Colonic mucosa (tissue), 4 donors: ENCODE measurements at places on chromosomes 4 and X.

GRCh38 chr4:86831262-86832130 lies 17.7 kb downstream of the SLC10A6 start:
- no peak for DNase-seq

- DNase-seq, result no peak
Observed at GRCh38 chrX:101430457-101431078, 22.5 kb downstream of the HNRNPH2 start.

GRCh38 chr4:76470064-76470463 lies 35.0 kb downstream of the SHROOM3 start:
- no peak for DNase-seq

DNA sequence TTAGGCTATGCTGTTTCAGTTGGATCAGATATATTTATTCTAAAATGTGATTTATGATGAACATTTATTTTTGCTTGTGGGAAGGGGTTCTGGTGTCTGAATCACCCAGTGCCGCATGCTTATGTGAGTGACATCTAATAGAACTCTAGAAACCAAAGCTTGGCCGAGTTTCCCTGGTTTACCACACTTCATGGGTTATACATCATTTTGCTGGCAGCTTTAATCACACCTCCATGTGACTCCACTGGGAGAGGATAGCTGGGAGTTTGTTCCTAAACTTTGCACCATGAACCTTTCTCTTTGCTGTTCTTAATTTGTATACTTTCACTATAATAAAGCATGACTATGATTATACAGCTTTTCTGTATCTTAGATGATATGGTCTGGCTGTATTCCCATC lies 382.9 kb downstream of the INPP4B start:
- no peak for DNase-seq

GRCh38 chrX:140092121-140092520 lies 126.8 kb upstream of the CXorf66 start:
- DNase-seq, result no peak

DNA sequence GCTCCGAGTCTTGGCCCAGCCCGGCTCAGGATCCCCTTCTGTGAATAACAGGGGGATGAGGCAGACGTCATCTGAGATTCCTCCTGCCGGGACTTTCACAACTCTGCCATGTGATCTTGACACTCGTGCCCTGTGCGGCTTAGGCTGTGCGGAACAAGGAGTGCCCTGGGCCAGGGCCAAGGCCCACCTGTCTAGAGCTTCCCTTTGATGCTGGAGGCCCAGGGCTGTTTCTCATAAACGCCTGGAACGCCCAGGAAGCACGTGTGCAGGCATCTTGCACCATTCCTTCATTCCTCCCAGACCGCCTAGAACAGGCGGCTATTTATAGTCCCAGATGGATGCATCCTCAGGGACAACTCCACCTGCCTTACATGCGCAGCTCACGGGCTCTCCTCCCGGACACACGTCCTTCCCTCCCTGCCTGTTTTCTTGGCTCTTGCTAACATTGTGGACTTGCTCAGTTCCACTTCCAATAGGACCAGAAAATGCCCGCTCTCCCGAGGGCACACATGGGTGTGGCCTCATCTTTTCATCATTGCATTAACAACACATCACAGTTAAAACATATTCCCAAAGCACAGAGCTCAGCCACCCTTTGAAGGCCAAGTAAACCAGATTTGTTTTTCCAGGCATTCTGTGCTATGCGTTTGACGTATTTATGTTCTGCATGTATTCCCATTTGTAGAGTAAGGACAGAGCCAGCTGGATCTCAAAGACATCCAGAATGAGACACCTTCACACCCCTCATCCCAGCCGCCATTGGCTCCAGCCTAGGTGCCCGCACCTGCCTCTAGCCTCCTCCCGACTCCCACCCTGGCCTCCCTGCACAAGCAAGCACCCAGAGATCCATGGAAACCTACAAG lies 57.2 kb downstream of the ABLIM2 start:
- DNase-seq, result peak; percentile 85

DNA sequence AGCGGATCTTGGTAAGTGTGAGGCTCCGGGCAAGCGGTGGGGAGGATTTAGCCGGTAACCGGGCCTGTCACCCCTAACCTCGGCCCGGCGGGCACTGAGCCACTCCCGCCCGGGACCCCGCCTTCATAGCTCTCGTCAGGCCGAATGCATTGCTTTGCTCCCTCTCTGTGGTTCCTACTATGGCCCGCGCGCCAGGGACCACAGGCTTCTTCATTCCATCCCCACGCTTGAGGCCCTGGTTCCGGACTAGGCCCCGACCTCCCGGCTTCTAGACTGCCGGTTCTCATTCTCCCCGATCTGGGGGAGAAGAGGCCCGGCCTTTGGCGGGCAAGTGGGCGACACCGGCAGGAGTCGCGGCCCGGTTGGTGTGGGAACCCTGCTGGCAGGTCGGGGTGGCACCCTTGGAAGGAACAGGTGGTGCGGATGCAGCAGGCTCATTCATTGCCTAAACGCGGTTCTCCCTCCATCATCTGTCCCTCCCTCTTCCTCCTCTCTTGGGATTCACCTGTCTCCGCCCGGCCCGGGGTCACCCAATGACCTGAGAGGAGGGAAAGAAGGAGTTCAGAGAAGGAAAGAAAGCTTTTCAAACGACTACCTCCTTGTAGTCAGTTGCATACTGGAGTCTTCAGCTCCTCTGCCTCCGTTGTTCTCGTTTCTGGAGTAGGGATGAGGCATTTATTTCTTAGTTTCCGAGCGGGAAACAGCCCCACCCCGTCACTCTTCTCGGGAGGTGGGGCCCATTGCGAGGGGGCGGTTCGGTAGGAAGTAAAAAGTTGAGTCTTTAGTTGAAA lies at the start of gene NDUFC1:
TSS of gene NDUFC1 (minus strand) at position 657 of the 791 bp plus-strand sequence. CDS start 6,679 bp downstream, outside the sequence.
- DNase-seq, result peak; percentile 76

GRCh38 chr4:152778656-152779512 lies 646 bp downstream of the TIGD4 start:
- peak; percentile 50 for DNase-seq

DNA sequence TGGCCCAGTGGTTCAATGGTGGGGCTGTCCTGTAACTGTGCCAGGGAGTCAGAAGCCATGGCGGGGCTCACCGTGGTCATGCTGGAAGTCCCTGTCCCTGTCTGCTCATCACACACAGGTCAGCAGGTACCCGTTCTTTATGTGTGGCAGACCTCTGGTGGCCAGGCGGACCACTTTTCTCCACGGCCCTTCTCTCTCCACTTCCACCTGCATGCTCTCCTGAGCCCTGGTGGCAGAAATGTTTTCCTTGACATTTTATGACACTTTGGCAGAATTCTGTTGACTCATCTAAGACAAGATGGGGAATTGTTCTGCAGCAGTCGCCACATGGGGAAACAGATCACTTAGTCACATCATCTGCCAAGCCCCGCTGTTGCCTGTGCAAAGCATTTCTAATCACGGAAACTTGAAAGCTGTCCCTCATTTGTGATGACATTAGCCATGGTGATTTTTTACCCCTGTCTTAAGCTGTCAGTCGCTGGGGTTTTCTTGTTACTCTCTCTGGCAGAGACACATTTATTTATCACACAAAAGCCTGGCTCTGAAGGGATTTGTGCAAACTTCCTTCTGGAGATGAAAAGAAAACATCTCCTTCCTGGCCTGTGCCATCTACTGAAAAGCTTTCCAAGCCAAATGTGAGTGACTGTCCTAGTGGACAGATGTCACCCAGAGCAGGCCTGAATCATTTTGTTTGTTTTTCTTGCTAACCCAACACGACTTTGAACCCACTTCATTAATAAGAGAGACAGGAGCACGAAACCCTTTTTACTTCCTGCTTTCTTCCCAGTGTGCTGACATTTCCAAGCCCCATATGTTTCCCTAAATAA lies 38.8 kb upstream of the STIM2 start:
- DNase-seq, result peak; percentile 23

- DNase-seq, result no peak
Observed at GRCh38 chr4:127668770-127669169, 36.0 kb downstream of the INTU start.

DNA sequence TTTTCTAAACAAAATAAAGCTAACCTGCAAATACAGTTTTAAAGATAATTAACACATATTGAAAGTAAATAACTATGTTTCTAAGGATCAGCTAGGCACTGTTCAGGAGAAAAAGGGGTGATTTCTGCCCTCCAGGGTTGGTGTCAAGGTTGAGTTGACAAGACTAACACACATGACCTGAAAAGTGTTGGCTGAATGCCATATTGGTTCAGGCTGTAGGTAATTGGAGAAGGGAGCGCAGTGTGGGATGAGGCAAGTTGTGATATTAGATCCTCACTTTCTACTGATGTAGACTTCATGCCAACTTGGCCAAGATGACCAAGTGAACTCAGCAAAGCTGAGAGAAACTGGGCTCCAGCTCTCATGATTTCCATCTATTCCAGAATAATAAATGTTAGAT lies 42.2 kb downstream of the PPM1K start:
- DNase-seq, result no peak

DNA sequence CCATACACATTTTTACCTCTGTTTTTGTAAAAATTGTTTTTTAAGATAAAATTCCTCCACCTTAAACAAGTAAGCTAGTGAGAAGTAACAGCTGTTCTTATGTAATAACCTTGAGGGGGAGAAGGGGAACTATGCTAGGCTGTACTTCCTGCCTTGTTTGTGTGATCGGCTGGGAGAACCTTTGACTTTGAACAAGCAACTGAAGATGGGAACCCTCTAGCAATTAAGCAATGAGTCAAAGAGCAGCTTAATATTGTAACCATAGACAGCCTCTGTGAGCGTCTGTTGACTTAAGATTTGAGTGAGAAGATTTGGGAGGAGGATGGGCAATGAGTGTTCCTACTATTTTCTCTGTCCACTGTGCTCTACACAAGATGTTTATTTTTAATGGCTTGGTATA lies 135.1 kb downstream of the SCLT1 start:
- no peak for DNase-seq

GRCh38 chr4:47017081-47017480 lies 14.3 kb upstream of the GABRB1 start:
- no peak for DNase-seq

DNA sequence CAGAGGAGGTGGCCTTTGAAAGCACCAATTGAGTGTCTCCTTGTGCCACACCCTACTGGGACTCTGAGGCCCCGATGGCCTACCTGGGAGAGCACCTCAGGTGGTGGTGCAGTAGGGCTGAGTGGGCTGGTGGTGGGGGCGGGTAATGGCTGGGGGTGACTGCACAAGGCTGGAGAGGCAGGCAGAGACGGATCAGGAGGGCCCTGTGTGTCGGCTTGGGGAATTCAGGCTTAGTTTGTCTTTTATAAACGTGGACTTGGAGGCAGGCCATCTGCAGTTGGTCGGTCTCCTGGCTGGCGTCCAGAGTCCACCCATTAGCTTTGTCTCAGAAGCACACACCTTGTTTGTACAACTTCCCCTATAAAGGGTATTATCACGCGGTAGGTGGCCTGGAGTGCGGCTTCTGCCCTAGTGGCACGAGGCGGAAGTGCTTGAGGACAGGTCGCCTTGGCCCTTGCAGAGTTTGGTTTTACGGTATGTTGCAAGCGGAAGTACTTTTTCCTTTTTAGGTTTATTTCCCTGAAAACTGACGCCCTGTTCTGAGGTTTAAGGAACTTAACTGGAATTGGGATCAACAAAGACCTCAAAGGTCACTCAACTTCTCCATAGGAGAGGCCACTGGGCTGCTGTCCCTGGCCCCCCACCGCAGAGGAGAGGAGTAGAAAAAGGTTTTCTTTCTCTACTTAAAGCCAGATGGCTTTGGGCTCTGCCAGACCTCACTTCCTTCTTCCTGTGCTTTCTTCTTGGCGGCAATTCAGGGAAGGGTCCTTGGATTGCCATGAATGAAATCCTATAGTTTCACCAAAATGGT lies 8.0 kb downstream of the TBC1D14 start:
- peak; percentile 96 for DNase-seq

GRCh38 chrX:77628294-77629025 lies 157.6 kb downstream of the ATRX start:
- no peak for DNase-seq

DNA sequence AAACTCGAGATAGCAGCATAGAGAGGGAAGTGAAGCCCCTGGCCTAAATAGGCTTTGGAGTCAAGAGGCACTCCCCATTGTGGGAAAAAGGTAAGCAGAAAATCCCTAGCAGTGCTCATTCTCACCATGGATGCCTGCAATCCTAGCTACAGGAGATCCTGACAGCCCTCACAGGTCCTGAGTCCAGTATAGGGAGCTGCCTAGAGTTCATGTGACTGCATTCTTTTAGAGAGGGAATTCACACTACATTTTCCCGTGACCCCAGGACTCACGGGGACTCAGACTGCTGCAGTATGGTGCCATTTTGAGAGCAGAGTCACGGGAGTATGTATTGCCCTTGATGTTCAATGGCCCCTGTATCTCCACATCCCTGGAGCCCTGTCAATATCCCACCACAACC lies 82.4 kb downstream of the MAGED1 start:
- DNase-seq, result no peak

GRCh38 chr4:122764821-122765215 lies 32.3 kb downstream of the BBS12 start:
- DNase-seq, result no peak

DNA sequence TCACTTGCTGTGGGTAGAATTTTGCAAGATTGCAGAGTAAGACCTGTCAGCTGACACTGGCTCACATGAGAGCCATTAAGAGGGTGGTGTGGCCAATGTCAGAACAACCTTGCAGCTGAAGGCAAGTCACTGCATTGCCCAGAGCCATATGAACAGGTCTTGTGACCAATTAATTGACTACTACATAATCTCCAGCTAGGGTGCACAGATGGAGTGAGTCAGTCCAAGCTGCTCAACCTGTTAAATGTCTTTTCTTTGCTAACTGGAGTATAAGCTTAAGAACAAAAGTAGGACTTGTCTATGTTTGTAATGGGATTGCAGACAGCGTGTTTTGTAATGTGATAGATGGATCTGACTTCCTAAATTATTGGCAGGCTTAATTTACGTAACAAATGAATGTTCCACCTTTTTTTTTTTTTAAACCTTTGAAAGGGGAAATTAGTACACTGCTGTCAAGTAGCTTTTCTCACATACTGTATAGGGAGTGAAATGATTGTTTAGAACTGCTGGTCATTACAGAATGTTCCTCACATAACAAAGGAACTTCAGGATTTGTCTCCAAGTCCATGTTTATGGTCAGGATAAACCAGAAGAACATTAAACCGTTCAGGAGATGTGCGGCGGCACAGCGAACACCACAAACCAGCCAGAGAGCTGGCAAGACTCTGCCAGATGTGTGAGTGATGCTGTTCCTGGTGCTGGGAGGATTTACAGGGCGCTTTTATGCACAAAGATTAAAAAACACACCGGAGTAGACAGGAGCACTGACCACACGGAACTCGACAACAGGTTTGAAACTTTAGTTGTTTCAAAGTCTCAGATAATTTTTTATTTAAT lies 37.0 kb downstream of the FNIP2 start:
- DNase-seq, result no peak

DNA sequence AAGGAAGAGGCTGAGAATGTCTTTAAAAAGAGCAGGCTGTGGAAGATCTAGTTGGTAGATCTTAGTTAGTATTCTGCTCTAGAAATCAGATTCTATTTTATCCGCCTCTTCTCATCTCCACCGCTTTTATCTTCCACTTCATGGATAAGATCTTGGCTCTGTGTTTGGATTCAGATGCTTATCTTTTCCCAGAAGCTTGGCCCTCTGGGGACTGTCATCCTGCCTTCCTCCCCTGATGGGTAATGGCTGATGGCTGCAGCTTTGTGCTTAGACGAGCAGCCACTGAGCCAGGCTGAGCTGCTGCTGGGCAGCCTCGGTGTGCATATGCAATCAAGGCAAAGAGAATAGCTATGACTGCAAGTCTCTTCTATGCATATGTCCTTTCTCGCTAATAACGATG lies 23.5 kb downstream of the TRIML1 start:
- no peak for DNase-seq
